Ovary (tissue), 10 donors: ENCODE measurements at places on chromosomes 3 and 15.
A peak's percentile ranks its signal among the peaks of the same experiment; 100 is the strongest.

- no peak for DNase-seq
These were observed 185.2 kb upstream of the IL12A start for GRCh38 chr3:159803459-159803858.

- no peak for DNase-seq
These were observed 1081.7 kb downstream of the NAALADL2 start for GRCh38 chr3:175940881-175941280.

- DNase-seq: no peak
These were observed 17.9 kb downstream of the ATP6V1A start for GRCh38 chr3:113764698-113765097.

DNA sequence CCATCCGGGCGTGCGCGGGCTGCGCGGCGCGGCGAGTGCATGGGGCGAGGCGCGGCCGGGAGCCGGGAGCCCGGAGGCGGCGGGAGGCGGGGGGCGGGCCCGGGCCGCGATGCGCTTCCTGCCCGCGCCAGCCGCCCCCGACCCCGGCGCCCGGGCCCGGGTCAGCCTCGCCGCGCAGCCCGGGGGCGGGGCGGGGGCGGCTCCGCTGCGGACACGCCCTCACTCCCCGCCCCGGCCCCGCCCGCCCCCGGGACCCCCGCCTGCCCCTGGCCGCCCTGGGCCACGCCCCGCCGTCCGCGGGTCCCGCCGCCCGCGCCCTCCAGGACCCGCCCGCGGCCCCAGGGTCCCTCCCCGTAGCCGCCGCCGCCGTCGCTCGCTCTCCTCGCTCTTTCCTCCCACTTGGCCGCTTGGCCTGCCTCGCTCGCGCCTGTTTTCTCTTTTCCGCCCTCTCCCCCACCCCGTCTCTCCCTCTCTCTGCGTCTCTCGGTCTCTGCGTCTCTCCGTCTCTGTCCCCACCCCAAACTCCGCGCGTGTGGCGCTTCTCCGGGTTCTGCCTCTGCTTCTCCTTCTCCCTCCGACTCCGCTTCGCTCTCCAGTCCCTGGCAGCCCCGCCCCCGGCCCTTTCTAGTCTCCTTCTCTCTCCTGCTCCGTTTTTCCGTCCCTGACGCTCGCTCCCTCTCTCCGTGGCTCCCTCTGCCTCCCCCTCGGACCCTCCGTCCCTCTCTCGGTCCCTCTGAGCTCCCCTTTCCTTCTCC is at the start of gene PLXND1:
PLXND1 (minus strand) TSS at position 41 of the 755 bp plus-strand sequence; CDS start at position 4, 37 bp downstream.
- DNase-seq: peak; percentile 72

DNA sequence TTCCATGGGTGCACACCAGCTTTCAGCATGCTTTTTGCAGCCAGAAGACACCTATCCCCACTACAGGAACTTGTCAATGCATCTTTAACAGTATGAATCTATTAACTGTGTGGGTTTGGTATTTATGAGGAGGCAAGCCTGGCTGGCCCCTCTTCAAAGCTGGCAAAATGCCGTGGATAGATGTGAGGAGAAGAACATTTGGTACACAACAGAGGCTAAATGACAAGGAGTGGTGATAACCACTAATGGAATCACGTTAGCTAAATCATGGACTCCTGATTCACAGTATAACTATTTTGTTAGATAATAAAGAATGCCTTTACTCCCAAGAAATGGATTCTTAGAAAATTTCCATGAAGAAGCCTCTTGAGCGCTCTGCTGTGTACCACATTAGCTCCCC is 187.2 kb downstream of the CLSTN2 start:
- DNase-seq: no peak
